Activated T-cell treated with anti-CD3 and anti-CD28 coated beads, Interleukin-2, amount 50 U/mL, for 48 hours (primary cell): ENCODE measurements at places on chromosomes 16 and 17.

DNA sequence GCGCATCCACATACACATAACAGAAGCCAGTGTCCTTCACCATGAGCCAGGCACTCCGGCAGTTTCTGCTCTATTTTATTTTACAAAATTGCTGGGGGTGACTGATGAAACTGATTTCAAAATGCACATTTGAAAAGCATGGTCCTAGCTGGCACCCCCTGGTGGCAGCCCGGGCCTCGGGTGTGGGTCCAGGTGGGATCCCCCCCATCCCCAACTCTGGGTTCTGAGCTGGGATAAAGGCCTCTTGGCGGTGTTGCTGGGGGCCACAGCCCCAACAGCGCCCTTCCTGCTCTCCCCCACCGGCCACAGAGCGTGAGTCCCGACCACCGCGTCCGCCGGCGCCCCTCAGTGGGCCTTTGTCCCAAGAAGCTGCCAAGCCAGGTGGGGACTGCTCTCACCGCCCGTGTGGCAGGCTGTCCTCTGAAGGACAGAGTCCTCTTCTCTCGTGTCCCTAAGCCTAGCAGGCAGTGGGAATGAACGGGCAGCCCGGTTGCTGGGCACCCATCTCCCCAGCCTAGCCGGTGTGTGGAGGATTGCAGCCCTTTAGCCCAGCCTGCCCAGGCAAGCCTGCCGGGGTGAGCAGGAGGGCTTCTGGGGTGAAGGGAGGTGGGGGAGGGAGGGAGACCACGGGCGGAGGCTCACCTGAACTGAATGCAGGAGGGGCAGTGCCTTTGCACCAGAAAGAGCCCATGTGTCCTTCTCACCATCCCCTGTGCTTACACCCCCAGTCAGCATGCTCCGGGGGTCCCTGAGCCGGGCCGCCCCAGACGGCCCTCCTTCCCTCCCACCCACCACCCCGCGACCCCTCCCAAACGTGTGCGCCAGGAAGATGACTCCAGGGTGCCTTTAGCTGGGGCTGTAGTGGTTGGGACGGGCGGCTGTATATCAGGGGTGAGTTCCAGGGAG, 898 bp downstream of the SNAI3 start:
- peak; percentile 81 for DNase-seq

GRCh38 chr17:7079581-7080455, at the start of gene CLEC10A:
CLEC10A (minus strand) TSS chr17:7080251; CDS start chr17:7078812, 1,439 bp downstream.
- DNase-seq = no peak

GRCh38 chr17:7835814-7836595, 2.0 kb downstream of the KDM6B start:
- DNase-seq = peak; percentile 65

DNA sequence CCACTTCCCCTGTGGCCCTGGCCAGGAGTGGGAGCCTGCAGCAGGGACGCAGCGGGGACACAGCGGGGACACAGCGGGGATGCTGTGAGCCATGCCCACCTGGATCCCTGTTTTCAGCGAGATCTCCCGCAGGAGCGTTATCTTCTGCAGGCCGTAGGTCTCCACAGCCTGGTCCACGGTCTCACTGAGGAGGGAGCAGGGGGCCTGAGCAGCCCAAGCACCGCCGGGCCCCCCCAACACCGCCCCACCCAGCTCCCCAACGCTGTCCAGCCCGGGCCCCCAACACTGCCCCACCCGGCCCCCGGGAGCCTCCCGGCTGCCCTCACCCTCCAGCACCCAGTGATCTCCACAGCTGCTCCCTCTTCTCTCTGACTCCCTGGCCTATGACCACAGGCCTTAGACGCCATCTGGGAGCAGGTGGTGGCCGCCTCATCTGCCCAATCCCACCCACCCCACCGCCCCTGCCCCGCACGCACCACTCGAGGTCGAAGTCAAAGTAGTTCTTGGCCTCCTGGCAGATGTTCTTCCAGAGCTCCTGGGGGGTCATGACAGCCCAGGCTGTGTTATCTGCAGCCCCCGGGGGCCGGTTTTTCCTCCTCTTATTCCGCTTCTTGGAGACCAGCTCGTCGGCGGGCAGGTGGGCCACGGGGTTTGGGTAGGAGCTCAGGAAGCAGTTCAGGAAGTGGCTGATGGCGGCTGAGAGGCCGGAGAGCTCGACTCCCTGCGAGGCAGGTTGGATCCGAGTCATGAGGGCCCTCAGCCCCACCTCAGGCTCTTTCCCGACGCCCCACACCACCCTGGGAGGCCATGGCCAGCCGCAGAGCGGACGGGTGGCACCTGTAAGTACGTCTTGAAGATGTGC, 17.0 kb downstream of the CLUH start:
- DNase-seq = peak; percentile 16

GRCh38 chr17:1785930-1786329, 24.1 kb downstream of the SERPINF1 start:
- DNase-seq = no peak

GRCh38 chr17:82858376-82859126, 18.7 kb upstream of the ZNF750 start:
- DNase-seq = peak; percentile 38

- peak; percentile 38 for DNase-seq
Observed at GRCh38 chr16:56860226-56861020, 4.6 kb upstream of the SLC12A3 start.

GRCh38 chr17:32553168-32553567, 66.4 kb downstream of the CDK5R1 start:
- DNase-seq = no peak

DNA sequence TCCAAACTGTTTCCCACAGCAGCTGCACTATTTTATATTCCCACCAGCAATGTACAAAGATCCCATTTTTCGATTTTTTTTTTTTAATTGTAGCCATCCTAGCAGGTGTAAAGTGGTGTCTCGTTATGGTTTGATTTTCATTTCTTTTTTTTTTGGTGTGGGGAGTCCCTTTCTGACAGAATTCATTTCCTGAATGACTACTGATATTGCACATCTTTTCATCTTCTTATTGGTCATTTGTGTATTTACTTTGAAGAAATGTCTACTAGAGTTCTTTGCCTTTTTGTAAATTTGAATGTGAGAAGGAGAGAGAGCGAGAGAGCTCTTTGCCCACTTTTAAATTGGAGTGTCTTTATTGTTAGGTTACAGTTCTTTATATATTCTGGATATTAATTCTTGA, 14.0 kb downstream of the CYB5B start:
- DNase-seq = no peak

DNA sequence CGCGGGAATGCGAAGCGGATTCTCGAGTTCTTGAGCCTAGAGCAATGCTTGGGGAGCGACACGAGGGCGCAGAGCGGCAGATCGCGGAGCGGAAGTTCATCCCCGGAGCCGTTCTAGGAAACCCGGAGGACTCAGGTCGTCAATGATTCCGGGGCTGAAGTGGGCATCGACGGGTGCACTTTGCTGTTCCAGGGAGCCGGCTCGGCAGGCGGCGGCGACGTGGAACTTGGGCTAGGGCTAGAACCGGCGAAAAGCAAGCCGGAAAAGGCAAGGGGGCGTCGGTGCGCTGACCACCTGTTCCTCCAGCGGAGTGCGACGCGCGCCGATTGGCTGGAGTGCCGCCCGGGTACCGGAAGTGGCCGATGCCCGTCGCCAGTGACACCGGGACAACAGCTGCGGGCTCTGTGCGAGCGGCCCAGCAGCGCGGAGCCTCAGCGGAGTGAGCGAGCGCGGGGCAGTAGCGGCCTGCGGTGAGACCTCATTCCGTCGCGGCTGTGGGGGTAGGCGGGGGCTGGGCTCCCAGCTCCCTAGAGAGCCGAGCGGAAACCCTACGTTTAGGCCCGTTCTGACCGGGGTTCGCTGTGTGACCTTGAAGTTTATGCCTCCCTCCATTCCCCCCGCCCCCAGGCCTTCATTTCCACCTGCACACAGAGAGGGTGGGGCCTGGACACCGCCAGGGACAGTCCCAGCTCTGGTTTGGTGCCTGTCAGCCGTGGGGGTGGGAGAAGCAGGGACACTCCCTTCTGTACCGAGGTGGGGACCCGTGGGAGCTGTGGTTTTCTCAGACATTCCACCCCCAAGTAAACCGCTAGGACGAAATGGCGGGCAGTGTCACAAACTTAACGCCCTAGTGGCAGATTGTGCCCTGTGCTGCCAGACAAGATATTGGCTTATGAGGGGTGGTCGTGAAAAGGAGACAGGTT, at the start of gene ZFP3:
Gene ZFP3 (plus strand): TSS at position 362 of the 923 bp plus-strand sequence. CDS start 13,038 bp downstream, outside the sequence.
- peak; percentile 85 for DNase-seq

GRCh38 chr17:38572669-38573365, 32.9 kb downstream of the SRCIN1 start:
- DNase-seq = no peak

DNA sequence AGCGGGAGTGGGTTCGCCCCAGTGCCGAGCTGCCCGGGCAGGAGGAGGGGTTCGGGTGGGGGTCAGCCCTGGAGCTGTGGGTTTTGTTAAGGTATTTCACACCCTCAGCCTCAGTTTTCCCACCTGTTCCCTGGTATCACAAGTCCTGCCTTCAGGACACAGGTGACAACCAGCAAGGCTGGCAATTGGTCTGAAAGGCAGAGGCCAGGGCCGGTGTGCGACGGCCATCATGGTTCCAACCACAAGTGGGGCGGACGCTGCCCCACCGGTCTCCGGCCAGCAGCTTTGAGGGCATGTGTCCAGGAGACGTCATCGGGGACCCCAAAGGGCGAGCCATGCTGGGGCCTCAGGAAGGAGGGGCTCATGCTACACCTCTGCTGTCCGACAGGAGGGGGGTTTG, 10.8 kb downstream of the ZNF469 start:
- no peak for DNase-seq

GRCh38 chr17:61124562-61124961, 275.1 kb upstream of the TBX2 start:
- no peak for DNase-seq

- no peak for DNase-seq
Observed at GRCh38 chr16:732936-733335, 6.0 kb downstream of the HAGHL start.

- DNase-seq = no peak
Observed at GRCh38 chr17:3630781-3631180, 5.3 kb downstream of the SHPK start.
